ENCODE measurements at places on chromosomes 13 and 19.

GRCh38 chr13:98261165-98261702 lies 84.2 kb upstream of the RNF113B start:
- no peak for DNase-seq

GRCh38 chr19:6210721-6211600 lies 68.8 kb downstream of the MLLT1 start:
- DNase-seq, result no peak

DNA sequence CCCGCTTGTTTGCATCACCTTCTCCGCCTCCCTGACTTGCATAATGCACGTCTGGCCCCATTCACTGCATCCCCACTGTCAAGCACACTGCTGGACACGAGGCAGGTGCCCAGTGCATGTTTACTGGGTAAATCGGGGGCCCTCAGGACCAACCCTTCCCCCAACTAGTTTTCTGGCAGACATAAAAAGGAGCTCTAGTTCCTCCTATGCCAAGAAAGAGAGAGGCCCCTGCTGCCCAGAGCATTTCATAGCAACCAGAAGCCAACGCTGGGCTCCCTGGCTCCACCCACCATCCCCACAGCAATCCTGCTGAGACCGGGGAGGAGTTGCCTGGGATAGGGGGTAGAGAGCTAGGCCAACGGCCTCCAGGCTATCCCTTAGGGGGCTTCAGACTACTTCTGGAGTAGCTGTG lies 23.2 kb downstream of the ANKRD27 start:
- no peak for DNase-seq

GRCh38 chr19:54062643-54063042 lies 1.1 kb downstream of the VSTM1 start:
- DNase-seq, result no peak

GRCh38 chr19:29404951-29405727 lies 120.7 kb upstream of the VSTM2B start:
- DNase-seq, result no peak

DNA sequence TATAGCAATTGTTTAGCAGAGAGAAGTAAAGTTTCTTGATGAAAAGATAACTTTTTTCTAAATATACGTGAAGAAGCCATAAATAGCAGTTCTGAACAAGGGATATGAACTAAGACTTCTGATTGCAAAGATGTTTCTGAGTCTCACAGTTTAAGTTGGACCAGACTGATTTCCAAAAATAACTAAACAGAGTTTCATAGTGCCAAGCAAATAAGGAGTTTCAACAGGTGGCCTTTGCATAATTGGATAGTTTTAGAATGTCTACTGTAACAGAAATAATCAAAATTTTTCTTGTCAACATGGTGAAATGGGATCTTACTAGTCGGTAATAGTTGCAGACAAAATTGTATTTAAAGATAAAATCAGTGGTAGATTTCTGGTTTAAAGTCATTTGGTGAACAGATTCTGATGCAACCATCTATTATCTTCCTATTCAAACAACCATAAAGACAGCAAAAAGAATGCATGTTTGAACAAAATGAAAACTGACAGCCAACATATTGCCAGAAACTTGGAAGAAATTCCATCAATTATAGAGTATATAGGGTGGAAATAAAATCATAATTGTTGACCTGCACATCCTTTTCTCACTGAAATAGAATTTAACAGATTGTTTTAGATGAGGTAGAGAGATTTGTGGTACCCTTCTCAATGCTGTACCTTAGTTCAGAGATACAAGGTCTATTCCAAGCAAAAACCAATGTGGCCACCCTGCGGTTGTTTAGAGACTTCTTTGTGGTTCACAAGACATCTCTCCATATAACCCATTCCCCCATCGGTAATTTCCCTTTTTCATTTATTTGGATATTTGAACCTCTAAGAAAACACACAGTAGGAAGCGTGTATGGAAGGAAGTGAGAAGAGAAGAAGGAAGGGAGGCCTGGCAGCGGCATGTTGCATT lies 275.3 kb downstream of the COG6 start:
- no peak for DNase-seq

DNA sequence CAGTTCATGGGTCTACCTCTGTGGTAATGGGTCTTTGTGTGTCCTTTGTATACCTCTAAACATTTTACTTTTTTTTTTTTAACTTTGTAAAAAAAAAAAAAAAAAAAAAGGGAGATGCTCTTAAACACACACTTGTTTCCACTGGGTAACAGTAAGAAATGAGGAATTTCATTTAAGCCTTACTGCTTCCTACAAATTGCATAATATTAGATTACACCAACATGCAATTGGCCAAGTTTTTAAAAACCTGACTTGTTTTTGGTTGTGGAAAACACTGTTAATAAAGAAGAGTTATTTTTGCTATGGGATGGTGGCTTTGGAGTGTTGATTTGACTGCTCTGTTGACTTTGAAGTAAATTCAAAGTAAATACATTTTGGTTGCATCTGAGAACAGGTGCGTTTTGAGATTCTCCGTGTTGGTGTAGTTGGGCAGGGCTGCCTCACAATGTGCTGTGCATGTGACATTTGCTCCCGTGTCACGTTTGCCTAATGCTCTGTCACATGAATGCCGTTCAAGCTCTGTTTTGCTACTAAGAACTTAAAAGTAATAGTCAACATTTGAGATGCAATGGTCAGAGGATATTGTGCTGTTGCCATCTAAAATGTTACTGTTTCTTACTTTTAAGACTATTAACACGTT lies 202.4 kb downstream of the LMO7 start:
- DNase-seq, result no peak
